ENCODE measurements at places on chromosomes 6 and 20.

DNA sequence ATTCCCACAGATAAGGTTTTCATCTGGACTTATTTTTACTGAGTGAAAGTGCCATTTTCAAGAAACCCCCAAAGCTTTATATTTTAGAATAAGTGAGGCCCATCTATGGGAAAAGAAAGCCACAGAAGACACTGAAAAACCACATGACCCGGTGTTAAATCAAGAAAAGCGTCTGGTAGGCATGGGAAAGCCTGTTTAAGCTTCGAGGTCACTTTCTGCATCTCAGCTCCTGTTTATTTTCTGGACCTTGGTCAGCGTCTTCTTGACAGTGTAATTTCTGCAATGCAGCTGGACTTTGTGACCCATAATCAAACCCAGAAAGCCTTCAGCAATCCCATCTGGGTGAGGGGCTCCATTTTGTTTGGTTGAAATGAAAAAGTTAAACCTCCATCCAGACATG, 59.6 kb upstream of the NEDD9 start:
- H3K27ac ChIP-seq: no peak overlapping the region
- H3K36me3 ChIP-seq: no peaks in the 10 kb centered on the region
- H3K4me3 ChIP-seq: no peak overlapping the region
- H3K4me1 ChIP-seq: no peaks in the 10 kb centered on the region

DNA sequence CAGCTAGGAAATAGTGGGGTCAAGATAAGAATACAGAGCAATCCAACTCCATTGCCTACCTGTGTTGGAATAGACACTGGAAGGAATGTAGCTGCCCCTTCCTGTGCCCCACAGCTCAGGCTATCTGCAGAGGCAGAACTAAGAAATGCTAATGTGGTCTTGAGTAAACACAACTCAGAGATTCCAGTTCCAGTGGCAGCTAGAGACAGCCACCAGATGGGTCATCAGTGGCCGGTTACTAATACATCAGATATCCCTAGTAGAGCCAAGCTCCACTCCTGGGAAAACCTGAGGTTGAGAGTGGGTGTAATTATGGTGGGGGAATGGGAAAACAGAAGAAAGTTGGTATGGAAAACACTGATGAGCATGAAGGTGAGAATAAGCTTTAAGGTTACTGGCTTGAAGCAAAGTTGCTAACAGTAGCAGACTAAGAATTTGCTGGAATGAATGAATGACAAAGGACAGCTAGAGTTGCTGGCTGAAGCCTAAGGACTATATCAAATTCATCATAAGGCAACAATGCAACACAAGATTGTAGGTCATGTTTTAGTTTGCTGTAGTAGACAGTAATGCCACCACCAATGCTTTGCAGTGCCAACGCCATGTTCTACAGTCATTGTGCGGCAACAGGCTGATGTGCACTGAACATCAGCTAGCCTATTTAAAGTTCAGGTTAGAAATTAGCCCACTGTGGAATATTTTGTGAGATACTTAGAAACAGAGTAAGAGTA, 28.3 kb upstream of the FAM83C start:
- no peak overlapping the region for H3K4me3 ChIP-seq
- no peaks in the 10 kb centered on the region for H3K27me3 ChIP-seq
- peak overlapping the region; percentile 29 for H3K27ac ChIP-seq
- peaks cover 3% of the 10 kb centered on the region for H3K4me1 ChIP-seq
- H3K36me3 ChIP-seq: peaks cover 5% of the 10 kb centered on the region

DNA sequence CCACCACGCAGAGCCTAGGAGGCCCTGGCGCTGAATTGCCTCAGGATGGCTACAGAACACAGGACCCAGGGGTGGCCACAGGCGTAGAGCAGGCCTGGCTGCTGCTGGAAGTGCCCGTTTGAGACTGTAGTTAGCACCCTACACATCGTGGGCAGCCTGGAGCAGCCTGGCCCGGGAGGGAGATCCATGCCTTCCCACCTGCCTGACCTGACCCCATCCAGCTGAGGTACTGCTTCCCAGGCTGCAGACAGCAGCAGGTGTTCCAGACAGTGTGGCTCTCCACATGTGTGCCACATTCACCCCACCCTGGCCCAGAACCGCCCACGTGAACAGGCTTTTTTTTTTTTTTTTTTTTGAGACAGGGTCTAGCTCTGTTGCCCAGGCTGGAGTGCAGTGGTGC, 20.9 kb upstream of the MAP1LC3A start:
- no peak for DNase-seq
- no peak overlapping the region for H3K4me3 ChIP-seq
- no peak overlapping the region for H3K27ac ChIP-seq
- no peaks in the 10 kb centered on the region for H3K4me1 ChIP-seq

- peaks cover 26% of the 10 kb centered on the region for H3K4me1 ChIP-seq
- H3K27me3 ChIP-seq: no peaks in the 10 kb centered on the region
- H3K4me3 ChIP-seq: no peak overlapping the region
- H3K27ac ChIP-seq: no peak overlapping the region
- no peaks in the 10 kb centered on the region for H3K36me3 ChIP-seq
- no peak for DNase-seq
These were observed 35.1 kb upstream of the RFPL4B start for GRCh38 chr6:112311950-112312547.

DNA sequence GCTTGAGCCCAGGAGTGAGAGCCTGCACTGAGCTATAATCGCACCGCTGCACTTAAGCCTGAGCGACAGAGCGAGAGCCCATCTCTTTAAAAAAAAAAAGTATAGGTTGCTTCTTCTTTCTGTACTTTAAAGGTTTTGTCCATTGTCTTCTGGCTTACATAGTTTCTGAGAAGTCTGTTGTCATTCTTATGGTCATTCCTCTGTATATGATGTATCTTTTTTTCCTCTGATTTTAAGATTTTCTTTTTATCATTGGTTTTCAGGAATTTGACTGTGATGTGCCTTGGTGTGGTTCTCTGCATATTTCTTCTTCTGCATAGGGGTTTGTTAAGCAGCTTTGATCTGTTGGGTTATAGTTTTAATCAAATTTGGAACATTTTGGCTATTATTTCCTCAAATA, 29.1 kb downstream of the QRSL1 start:
- H3K4me3 ChIP-seq: no peak overlapping the region
- H3K27ac ChIP-seq: no peak overlapping the region

GRCh38 chr6:150830439-150831165, 34.9 kb upstream of the MTHFD1L start:
- DNase-seq: no peak
- H3K36me3 ChIP-seq: peaks cover 3% of the 10 kb centered on the region
- no peak overlapping the region for H3K27ac ChIP-seq
- no peaks in the 10 kb centered on the region for H3K27me3 ChIP-seq
- no peaks in the 10 kb centered on the region for H3K4me1 ChIP-seq

DNA sequence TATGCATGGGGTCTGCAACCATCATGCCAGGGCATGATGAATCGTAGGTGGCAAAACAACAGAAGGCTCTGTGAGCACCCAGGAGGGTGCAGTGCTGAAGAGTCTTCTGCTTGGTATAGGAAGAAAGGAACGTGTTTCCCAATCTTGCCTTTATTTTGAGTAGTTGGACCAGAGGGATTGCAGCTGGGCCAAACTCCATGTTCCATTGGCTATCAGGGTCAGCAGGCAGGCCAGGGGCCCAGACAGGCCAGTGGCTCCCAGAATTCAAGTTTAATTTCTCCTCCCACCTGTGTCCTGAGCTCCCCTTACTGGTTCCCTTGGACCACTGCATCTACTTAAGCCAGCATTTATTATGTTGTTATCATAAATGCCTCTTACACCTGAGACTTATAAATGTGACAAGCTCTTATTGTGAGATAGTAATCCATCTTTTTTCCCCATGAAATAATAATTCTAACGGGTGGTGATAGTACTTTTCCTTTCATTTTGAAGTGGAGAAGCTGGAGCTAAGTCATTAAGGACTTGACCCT, 918 bp upstream of the TRIM38 start:
- no peak overlapping the region for H3K4me3 ChIP-seq
- DNase-seq: no peak
- H3K4me1 ChIP-seq: peaks cover 19% of the 10 kb centered on the region
- no peaks in the 10 kb centered on the region for H3K27me3 ChIP-seq
- H3K36me3 ChIP-seq: peaks cover 8% of the 10 kb centered on the region

DNA sequence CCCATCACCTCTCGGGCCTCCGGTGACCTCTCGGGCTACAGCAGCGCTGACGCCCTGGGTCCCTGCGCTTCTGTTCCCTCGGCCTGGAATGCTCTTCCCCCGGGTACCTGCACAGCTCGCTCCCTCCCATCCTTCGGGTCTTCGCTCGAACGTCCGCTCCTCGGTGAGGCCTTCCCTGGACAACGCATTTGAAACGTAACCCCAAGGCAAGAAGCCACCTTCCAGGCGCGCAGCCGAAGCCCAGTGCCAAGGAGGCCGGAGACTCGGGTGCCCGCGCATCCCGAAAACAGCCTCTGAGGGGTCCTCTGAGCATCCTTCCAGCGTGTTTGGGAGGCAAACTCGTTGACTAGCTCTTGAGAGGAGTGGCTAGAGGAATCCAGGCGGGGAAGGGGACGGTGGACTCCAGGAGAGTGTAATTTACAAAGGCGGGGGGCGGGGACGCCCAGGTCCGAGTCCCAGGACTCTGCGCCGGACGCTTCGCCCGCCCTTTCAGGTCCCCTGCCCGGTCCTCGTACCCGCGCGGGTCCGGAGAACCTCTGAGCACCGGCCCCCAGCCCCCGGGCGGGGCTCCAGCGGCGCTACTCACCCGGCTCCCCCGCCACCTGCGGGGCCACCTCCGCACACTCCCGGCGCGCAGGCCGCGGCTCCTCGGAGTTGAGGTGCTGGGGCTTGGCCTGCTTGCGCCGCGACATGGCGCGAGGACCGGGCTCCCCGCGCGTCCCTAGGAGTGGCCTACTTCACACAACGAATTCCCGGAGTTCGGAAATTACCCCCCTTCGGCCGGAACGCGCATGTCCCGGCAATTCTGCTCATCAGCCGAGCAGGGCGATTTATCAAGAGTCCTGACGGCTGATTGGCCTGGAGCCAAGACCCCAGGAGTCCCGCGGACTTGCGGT, 86.8 kb downstream of the ZFP64 start:
- no peaks in the 10 kb centered on the region for H3K36me3 ChIP-seq
- no peak for DNase-seq
- H3K27ac ChIP-seq: no peak overlapping the region
- peaks cover 67% of the 10 kb centered on the region for H3K27me3 ChIP-seq
- peak overlapping the region; percentile 88 for H3K4me3 ChIP-seq
- H3K4me1 ChIP-seq: peaks cover 19% of the 10 kb centered on the region

GRCh38 chr6:34469499-34469898, 3.6 kb downstream of the PACSIN1 start:
- H3K4me1 ChIP-seq: peaks cover 7% of the 10 kb centered on the region
- peaks cover 24% of the 10 kb centered on the region for H3K27me3 ChIP-seq
- no peaks in the 10 kb centered on the region for H3K36me3 ChIP-seq
- no peak overlapping the region for H3K4me3 ChIP-seq
- H3K27ac ChIP-seq: no peak overlapping the region

GRCh38 chr20:32111753-32112152, 2.2 kb downstream of the TM9SF4 start:
- H3K27me3 ChIP-seq: peaks cover 8% of the 10 kb centered on the region
- no peak for DNase-seq
- H3K36me3 ChIP-seq: no peaks in the 10 kb centered on the region
- H3K4me3 ChIP-seq: peak overlapping the region; percentile 91

- no peaks in the 10 kb centered on the region for H3K36me3 ChIP-seq
- H3K4me1 ChIP-seq: peaks cover 44% of the 10 kb centered on the region
- DNase-seq: no peak
- H3K27ac ChIP-seq: peak overlapping the region; percentile 28
These were observed 1.2 kb downstream of the TAB2 start for GRCh38 chr6:149318581-149319286.

- DNase-seq: no peak
- no peaks in the 10 kb centered on the region for H3K27me3 ChIP-seq
- no peak overlapping the region for H3K4me3 ChIP-seq
These were observed 228.9 kb upstream of the JAG1 start for GRCh38 chr20:10902576-10903282.

GRCh38 chr6:170480050-170480692, 72.9 kb downstream of the PSMB1 start:
- no peak for DNase-seq
- no peaks in the 10 kb centered on the region for H3K27me3 ChIP-seq

DNA sequence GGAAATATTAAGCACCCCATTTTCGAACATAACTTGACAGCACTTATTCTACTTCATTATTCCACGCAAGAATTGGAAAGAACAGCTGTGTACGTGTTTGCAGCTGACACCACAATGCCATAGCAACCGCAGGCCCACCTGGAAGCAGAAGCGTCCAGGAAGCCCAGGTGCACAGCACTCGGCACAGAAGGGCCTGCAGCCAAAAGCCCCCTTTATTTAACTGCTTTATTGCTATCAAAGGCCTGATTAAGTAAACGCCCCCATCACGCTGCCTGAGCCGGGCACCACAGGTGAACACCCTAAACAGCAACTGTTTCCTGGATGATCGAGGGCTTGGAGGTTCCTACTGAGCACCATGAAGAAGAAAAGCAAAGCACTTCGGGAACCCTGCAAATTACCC, 6.3 kb downstream of the TAF4 start:
- peaks cover 32% of the 10 kb centered on the region for H3K4me1 ChIP-seq
- peaks cover 12% of the 10 kb centered on the region for H3K36me3 ChIP-seq
- H3K27me3 ChIP-seq: no peaks in the 10 kb centered on the region
- peak overlapping the region; percentile 27 for H3K27ac ChIP-seq
- peak overlapping the region; percentile 15 for H3K4me3 ChIP-seq

DNA sequence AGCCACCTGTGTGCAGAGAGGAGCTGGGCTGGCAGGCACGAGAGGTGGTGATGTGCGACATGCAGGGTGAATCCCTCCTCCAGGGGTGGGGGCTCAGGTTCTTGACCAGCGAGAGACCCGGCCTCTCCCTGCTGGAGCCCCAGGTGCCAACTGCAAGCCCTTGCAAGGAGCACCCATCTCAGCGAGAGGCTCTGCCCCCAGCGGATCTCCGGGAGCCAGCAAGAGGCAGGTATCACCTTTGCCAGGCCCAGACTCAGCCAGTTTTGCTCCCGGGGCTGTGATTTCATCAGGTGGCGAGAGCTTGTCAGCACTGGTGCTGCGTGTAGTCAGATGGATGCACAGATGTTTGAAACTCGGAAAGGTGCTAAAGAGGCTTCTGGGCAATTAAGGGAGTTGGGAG, 87.7 kb downstream of the TFAP2C start:
- H3K27me3 ChIP-seq: peaks cover 3% of the 10 kb centered on the region
- peaks cover 11% of the 10 kb centered on the region for H3K4me1 ChIP-seq
- no peak for DNase-seq
- H3K36me3 ChIP-seq: no peaks in the 10 kb centered on the region
- H3K4me3 ChIP-seq: no peak overlapping the region

- H3K27ac ChIP-seq: no peak overlapping the region
- DNase-seq: no peak
These were observed 49.7 kb downstream of the RBM38 start for GRCh38 chr20:57440678-57441509.

DNA sequence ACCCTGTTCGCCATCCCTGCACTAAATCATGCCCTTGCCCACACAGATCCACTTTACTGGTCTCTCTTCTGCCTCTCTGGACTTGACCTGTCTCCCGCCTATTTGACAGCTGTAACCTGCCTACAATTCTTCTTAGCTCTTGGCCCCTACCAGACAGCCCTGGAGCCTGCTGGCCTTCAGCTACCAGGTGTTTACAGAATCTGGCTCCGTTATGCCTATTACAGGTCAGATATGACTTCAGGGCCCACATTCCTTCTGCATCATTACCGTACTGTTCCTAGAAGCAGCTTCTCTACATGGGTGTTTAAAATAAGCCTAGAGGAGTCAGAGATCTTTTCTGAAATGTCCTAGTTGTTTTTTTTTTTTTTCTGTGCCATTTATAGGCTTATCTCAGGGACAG, 45.4 kb upstream of the CCN6 start:
- H3K4me3 ChIP-seq: no peak overlapping the region
- H3K27me3 ChIP-seq: no peaks in the 10 kb centered on the region
- H3K27ac ChIP-seq: no peak overlapping the region
- peaks cover 3% of the 10 kb centered on the region for H3K36me3 ChIP-seq
- peaks cover 12% of the 10 kb centered on the region for H3K4me1 ChIP-seq

GRCh38 chr6:156589281-156589680, 187.9 kb upstream of the ARID1B start:
- no peak for DNase-seq
- H3K36me3 ChIP-seq: no peaks in the 10 kb centered on the region
- H3K4me1 ChIP-seq: no peaks in the 10 kb centered on the region
- peaks cover 3% of the 10 kb centered on the region for H3K27me3 ChIP-seq

Measured in neural crest cell (in vitro differentiated cells).